Activated effector memory CD4-positive, alpha-beta T cell treated with anti-CD3 and anti-CD28 coated beads, Interleukin-2, amount 50 U/mL, for 16 hours (primary cell): ENCODE measurements at places on chromosomes 6 and 20.

GRCh38 chr6:122075084-122075838, 324.2 kb upstream of the HSF2 start:
- DNase-seq = no peak

- no peak for DNase-seq
Observed at GRCh38 chr6:119148825-119149525, 70.5 kb upstream of the FAM184A start.

DNA sequence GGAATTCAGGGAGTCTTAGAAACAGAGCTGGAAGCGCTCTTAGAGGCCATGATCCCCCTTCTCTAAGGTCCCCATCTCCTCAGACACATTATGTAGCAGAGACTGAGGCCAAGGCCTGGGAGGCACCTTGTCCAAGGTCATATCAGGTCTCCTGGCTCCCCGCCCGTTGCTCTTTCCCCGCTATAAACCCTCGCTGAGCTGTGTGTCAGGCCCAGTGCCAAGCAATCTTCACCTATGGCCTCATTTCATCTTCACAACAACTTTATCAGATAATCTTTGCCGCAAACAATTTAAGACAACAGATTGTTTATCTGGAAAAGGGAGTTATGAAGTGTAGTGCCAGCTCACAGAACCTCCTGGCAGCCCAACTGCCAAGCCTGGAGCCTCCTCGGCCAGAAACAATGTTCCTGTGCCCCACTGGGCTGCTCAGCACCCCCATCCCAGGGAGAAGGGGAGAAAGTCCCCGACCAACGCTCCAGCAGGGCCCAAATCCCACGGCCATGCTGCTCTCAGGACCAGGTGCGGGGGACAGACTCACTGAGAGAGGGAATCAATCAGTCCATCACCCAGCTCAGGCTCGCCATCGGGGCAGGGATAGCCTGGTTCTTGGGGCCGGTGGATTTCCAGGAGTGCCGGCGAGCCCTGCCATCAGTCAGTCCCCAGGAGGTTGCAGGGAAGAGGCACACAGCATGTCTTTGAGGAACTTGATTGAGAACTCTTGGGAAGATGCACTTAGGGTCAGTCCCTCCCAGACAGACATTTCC, 16.9 kb upstream of the FANCE start:
- no peak for DNase-seq

DNA sequence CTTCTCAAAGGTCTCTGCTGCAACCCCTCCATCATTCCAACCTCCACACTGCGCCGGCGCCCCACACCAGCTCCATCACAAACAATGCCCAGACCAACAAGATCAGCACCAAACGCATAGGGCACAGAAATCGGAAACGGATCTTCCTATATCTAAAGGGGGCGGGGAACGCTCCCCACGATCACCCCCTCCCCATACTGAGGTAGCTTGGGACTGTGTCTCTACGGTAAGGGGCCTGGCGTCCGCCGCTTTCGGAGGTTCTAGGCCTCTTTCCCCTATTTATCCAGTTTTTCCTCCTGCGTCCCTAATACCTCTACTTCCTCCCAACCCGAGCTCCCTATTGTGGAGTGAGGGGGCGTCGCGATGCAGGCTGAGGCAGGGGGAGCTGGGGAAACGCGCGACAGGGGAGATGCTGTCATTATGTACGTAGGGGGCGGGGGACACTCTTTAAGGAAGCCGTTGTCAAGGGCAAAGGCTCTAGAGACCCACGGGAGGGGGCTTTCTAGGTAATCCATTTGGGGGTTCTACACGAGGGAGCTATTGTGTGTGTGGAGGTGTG, 909 bp downstream of the DNAAF9 start:
- no peak for DNase-seq

DNA sequence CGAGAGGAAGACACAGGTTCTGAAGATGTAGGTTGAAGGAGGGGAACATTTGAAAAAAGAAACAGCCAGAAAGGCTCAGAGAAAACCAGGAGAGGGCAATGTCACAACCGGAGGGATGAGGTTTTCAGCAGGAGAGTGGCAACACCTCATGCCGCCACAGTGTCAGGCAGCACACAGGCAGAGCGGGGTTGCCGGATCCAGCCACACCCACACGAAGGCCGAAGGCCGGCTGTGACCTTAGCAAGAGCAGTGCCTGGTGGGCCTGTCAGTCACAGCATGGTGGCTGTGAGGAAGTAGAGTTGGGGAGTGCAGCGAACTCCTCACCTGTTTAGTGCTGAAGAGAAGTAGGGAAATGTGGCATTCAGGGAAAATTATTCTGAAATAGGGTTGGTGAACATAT, 14.0 kb downstream of the HDDC2 start:
- DNase-seq = no peak

- DNase-seq = no peak
Observed at GRCh38 chr6:134577998-134578397, 260.1 kb upstream of the SGK1 start.

DNA sequence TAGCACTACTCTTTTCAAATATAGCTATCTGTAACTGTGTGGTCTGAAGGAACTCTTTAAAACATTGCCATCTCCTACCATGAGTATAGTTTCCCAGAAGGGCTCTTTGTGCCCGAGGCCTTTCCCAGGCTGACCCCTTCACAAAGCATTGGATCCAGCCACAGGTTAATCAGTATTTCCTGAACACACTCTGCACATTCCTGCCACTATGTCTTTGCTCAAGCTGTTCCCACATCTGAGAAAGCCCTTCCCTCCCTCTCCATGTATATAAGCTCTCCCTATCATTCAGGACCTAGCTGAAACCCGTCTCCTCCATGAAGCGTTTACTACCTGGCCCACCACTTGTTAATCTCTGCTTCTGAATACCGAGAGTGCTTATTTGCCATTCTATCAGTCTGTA, 47.8 kb upstream of the PKHD1 start:
- no peak for DNase-seq

- no peak for DNase-seq
Observed at GRCh38 chr6:140661691-140662090, 1287.2 kb upstream of the CITED2 start.

DNA sequence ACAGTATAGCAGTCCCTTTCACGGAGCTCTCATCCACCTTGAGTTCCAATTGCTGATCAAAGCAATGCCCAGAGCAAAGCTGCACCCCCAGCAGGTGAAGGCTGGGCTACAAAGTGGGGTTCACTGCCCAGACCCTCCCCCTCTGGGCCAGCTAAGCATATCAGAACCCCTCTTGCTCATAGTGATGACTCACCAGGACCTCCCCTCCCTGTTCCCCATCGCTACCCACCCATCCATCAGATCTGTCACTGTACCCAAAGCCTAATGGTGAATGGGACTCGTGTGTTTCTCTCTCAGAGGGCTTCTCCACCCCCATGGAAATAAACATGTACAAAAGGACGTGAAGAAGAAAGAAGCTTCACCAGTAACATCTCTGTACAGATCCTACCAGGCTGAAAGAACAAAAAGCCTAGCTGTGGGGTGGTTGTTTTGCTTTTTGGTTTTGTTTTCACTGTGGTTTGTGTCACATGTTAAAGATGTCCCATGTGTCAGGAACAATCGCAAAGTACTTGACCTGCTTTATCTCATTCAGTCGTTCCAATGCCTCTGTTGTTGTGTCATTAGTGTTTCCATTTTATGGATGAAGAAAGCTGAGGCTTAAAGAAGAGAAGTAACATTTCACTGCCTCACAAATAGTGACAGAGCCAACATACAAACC, 518.5 kb downstream of the CD83 start:
- no peak for DNase-seq

DNA sequence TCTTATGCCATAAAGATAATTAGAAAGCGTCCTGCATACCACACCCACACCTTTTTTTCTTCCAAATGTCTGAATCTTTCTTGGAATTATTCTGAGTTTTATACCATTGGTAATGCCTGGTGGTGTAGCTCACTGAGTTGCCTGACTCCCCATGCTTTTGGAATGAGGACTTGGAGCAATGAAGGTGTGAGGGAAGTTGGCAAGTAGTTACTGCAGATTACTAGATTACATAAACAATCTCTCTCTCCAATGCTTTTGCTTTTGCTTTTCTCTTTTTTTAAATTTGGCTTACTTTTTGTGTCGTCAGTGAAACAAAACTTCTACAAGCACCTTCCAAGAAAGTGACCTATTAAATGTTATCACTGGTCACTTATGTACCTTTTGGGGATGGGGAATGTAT, 406.1 kb upstream of the SOX4 start:
- no peak for DNase-seq

- no peak for DNase-seq
Observed at GRCh38 chr6:159691963-159692287, 1.1 kb downstream of the SOD2 start.

GRCh38 chr6:36025260-36025931, 955 bp upstream of the SLC26A8 start:
- no peak for DNase-seq

DNA sequence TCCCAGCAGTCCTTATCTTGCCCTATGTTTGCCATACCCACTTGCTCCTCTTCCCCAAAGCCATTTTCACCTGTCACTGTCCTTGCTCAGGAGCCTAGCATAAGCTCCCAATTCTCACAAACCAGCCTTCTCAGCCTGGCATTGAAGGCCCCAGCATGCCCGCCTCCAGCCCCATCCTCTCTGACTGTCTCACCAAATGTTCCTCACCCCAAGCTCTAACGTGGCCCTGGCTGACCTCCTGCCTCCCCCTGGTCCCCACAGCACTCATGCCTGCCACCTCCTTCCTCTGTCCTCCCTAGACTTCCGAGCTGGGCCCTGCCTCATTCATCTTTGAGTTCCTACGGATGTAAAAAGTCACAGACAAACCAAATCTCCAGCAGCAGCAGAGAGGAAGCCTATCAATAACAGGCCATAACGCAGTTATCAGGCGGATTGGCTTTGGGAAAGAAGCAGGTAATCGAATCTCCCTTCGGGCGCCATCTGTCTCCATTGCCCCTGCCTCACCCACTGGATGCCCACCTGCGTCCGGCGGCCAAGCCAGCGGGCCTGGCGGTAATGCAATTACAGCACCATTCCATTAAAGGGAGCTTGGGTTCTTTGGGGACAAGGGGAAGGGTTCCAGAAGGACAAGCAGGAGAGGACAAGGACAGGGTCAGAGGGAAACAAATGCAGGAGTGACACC, 104.4 kb downstream of the MRPL14 start:
- peak; percentile 45 for DNase-seq

- no peak for DNase-seq
Observed at GRCh38 chr6:40344566-40345167, 242.5 kb downstream of the LRFN2 start.

- no peak for DNase-seq
Observed at GRCh38 chr20:9141070-9141469, 72.2 kb downstream of the PLCB4 start.

DNA sequence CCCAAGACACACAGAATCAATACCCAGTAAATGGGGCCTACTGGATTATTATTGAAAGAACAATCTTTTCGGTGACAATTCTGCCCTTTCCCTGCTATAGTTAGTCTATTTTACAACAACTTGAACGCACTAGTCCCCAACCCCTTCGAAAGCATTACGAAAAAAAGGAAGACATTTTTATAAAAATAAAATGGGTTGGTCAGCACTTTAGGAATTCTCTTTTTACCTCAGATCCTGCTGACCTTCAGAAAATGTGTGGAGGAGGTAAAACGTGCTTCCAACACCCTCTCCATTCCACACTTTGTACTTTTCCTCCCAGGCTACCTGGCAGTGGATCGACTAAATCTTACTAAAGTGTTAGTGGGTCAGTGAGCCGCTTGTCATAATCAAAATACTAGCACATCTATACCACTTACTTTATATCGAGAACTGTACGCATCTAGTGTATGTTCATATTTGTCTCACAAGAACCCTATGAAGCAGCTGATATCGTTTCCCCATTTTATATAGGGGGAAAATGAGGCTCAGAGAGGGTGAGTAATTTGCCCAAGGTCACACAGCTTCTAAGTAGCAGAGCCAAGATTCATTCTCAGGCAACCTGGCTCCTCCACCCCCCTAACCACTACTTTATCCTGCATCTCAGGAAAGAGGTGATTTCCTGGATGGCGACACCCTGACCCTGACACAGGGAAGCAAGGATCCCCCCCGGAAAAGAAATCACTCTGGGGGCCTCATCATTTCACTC, 10.6 kb downstream of the NFATC2 start:
- DNase-seq = no peak

DNA sequence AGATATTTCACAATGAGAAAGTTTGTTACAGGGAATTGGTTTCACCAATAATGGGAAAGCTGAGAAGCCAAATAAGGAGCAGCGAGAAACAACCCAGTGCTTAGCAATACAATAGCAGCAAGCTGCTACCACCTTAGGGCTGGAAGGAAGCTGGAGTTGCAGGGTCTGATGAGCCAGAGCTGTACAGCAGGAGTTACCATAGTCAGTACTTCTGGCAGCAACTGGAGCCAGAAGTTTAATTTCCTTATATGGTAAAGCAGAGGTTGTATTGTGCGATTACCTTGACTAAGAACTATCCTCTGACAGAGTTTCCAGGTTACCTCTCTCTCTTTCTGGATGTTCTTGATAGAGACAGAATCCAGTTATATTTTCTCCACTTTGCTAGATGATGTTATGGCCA, 137.1 kb upstream of the OLIG3 start:
- DNase-seq = no peak

- no peak for DNase-seq
Observed at GRCh38 chr6:108768792-108769524, 79.3 kb upstream of the ARMC2 start.

- DNase-seq = no peak
Observed at GRCh38 chr6:53408826-53409225, 60.1 kb upstream of the ELOVL5 start.

GRCh38 chr6:98452685-98453084, 381.7 kb upstream of the POU3F2 start:
- DNase-seq = no peak

- peak; percentile 75 for DNase-seq
Observed at GRCh38 chr6:150004101-150004782, 21.1 kb downstream of the RAET1L start.

- DNase-seq = no peak
Observed at GRCh38 chr6:160966493-160967229, 24.9 kb upstream of the MAP3K4 start.

DNA sequence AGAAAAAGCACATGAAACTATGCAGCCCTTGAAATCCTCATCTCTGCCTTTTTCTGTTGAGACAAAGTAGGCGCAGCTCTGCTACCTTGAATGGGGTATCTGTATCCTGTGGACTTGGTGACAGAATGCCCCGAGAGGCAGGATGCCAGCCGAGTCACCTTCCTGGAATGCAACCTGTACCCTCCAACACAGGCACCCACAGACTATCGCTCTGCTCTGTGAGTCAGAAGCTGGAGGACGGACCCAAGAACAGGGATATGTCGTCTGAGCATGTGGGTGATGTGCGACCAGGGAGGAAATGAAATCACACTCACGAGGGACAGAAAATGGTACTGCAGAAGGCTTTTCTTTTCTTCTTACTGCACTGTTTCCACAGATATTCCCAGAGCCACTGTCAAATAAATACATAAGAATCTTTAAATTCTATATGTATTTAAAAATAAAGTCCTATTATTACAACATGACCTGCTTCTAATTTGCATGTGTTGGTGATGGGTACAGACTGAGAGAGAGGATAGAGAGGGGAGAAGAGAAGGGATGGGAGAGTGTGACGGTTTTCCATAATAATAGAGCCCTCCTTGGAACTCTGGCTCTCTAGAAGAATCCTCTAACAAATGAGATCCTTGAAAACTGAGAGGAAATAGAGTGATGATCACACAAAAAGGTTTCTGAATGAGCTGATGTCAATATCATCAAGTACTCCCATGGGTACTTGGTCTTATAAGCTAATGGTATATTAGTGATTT, 308.1 kb downstream of the FOXC1 start:
- peak; percentile 67 for DNase-seq

GRCh38 chr6:35476004-35476403, 7.8 kb downstream of the RPL10A start:
- no peak for DNase-seq
